Esophagus mucosa (tissue), 1 donor: ENCODE measurements at places on chromosomes 4 and X.

- no peak for ATAC-seq
Measured at GRCh38 chrX:28591542-28591941, 4.3 kb downstream of the IL1RAPL1 start.

- no peak for ATAC-seq
Measured at GRCh38 chr4:113273721-113274220, 224.3 kb downstream of the ANK2 start.

DNA sequence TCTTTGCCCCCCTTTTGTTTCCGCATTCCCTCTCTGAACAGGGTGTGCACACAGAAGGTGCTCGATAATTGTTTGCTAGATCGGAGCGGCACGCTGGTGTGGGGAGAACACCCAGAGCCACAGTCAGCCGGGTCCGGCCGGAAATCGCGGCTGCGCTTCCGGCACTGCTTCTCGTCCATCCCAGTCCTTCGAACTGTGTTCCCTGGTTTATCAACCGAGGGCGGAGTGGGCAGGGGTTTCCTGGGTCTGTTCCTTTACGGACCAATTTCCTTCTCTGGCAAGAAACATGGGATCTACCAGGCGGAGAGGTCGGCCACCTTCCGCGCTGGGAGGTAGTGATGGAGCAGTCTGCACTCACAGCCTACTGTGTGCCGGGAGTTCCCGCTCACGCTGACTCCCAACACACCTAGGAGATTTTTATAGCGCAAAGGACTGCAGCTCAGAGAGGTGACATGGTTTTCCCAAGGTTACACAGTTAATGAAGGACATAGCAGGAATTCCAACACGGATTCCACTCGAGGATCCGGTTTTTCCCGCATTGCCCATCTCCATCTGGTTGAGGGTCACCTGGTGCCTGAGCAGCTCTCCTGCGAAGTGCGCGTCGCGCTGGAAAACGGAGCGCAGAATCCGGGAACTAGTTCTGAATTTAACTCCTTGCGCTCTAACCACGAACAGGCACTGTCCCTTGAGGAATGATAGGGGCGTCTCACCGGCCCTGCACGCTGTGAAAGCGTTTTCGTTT, 6.8 kb downstream of the MSX1 start:
- ATAC-seq, result no peak

DNA sequence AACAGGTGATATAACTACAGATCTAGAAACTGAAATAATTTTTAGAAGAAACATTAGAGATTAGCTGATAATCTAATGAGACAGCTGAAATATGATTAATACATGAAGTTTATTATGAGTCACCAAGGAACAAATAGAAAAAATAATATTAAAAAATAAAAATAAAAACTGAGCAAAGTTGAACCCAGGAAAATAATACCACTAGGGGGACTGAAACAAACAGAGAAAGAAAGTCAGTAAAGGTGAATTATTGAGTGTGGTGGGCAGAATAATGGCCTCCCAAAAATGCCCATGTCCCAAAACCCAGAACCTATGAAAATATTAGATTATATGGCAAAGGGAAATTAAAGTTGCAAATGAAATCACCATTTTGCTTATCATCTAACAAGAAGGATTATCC, 820.7 kb upstream of the INTU start:
- ATAC-seq, result no peak

DNA sequence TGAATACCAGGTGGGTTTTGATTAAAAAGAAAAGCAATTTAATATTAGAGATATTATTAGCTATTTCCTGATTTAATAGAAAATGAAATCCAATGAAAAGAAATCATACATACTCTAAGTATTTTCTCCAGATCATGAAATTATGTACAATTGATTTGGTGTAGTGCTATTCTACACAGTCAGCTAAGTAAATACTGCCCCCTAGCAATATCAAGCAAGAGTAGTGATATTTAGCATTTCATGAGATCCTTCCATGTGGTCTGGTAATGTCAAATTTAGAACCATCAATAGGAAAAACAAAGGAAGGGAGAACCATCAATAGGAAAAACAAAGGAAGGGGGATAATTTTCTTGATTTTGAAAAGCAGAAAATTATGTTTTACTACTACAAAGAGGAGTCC, 114.6 kb downstream of the TBCK start:
- no peak for ATAC-seq

- ATAC-seq, result no peak
Measured at GRCh38 chrX:150771116-150771515, 77.9 kb downstream of the MTMR1 start.

DNA sequence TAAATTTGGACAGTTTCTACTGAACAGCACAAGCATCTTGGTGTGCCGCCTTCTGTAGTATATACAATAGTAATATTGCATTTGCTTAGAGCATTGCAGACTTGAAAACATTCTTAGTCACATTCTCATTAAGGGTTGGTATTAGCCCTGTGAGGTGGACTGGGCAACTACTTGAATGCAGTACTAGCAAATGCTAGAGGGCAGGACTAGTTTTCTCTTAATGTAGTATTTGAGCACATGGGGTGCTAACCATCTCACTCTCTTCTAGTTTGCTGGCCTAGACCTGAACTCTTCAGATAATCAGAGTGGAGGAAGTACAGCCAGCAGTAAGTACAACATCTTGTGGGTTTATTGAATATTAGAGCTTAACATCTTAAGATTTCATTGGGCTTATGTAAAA, 3.2 kb downstream of the DDX3X start:
- ATAC-seq, result no peak

GRCh38 chrX:117680286-117680685, 436.3 kb downstream of the KLHL13 start:
- ATAC-seq, result no peak

DNA sequence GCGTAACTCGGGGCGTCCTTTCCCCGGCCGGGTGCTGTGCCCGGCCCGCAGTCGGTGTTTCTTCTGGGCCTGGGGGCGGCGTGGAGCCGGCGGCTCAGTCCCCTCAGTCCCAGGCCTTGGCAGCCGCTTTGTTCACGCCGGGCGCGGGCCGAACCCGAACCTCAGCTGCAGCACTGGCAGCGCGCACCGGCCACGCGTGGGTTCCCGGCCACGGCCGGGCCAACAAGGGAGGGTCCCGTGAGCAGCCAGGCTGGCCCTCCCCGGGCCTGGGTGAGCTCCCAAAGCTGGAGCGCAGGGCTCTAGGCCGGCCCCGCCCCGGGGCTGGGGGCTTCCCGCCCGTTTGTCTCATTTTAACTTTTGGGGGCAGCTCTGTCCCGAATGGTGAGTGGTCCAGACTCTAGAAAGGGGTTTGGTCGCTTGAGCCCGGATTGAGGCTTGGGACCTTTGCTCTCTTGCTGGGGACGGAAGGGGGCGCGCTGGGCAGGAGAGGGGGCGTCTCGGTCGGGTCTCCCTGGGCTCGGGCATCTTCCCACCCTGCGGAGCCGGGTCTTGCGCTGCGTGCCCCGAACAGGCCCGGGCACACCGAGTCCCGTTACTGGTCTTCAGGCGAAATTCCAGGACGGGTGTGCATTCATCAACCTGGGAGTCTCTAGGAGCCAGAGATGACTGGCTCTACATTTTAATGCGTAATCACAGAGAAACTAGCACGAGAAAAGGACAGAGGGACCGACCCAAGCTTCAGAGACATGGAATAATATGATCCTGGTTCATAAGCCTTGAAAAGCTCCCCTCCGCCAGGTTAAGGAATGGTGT, 177.1 kb downstream of the CBR4 start:
- peak; percentile 40 for ATAC-seq

GRCh38 chrX:31542566-31542965, 470.7 kb upstream of the FTHL17 start:
- no peak for ATAC-seq

DNA sequence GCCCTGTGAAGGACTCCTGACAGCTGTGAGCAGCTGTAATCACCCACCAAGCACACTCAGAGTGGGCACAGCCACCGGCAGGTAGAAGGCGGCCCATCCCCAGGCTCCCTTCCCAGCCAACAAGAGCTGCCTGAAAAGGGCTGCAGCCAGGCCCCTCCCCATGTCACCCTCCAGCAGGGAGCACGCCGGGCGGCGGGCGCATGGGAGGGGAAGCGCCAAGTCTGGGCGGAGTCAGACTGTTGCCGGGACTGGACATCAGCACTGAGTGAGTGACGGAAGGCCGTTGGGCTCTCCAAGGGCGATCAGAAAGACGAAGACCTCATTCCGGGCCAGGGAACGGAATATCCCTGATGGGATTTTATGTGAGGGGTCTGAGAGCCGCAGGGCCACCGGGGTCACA, 82.1 kb downstream of the PPP2R2C start:
- ATAC-seq, result no peak

- no peak for ATAC-seq
Measured at GRCh38 chr4:64533159-64533558, 123.9 kb upstream of the TECRL start.

DNA sequence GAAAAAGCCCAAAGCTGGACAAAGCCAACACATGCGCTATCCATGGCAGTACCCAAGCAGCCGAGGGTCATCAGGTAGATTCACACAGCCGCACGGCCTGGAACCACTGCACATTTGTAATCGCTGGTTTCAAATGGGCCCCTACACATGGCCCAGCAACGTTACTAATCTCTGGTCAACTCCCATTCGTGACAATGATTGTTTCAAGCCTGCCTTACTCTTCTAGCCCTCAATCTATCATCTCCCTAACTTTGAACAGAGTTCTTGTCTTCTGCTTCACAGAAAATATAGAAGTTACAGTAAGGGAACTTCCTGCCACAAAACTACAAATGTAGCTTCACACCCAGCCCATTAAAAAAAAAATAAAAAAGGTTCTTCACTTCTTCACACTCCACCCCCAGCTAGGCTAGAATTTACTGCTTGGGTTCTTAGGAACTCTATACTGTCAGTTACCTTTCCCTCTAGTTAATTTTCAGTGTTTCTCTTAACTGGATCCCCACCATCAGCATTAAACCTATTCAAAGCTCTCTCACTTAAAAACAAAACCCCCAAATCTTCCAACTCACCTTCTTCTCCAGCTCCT, 24.2 kb downstream of the CASP3 start:
- no peak for ATAC-seq
